Kidney glomerular epithelial cell (primary cell): ENCODE measurements at places on chromosomes 16 and 17.

GRCh38 chr16:35599429-35600160, 2140.2 kb downstream of the TP53TG3F start:
- DNase-seq: no peak

- DNase-seq: no peak
Observed at GRCh38 chr16:86012221-86012620, 113.3 kb downstream of the IRF8 start.

DNA sequence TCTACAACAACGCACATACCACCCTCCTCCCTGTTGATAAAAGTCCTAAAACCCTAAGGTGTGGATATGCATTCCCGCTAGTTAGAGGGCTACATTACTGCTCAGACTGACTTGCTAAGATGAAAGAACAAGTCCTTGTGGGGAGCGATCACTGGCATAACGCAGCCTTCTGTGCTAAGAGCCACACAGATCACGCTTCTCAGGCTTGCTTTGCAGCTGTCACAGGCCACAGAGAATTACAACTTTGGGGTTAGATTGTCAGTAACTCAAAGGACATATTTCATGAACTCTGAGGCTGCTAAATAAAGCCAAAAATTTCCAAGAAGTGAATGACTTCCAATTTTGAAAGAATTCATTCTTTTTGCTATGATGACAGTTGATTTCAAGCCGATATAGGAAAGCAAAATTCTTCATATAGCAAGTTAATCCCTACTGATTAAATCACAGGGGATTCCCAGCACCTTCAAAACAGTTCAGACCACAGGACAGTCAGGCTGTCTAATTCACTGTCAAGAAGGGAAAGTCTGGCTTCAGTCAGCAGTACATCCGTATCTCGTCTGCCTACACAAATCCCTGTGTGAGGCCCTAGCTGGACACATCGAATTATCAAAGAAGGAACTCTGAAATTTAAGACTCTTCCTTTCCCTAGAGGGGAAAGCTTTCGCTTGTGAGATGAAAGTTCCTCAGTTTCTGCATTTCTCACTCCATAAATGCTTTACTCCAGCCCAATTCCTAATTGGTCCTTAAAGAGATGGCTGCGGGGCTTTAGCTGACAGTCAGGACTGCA, 107.1 kb downstream of the VPS53 start:
- DNase-seq: no peak

DNA sequence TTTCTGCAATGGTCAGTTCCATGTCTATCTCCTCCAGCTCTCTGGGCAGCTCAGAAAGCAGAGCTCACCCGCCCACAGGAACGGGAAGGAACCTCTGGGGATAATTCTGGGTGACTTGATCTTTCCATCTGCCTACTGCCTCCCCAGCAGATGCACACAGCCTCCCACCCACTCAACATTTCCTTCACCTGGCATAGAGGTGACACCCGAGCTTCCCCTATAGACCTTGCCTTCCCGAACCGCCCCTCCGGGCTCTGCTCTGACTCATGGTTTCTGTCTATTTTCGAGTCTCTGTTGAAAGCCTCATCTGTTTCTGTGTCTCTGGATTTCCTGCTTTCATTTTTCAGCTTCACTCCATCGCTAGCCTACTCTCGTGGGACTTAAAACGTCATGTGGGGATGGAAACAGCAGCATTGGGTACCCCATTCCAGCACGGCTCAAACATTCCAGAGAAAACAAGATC, 11.4 kb downstream of the GGA3 start:
- DNase-seq: peak; percentile 51

GRCh38 chr16:58001781-58002415, 691 bp downstream of the USB1 start:
- DNase-seq: no peak

GRCh38 chr17:50176559-50177357, 11.0 kb downstream of the SGCA start:
- no peak for DNase-seq

DNA sequence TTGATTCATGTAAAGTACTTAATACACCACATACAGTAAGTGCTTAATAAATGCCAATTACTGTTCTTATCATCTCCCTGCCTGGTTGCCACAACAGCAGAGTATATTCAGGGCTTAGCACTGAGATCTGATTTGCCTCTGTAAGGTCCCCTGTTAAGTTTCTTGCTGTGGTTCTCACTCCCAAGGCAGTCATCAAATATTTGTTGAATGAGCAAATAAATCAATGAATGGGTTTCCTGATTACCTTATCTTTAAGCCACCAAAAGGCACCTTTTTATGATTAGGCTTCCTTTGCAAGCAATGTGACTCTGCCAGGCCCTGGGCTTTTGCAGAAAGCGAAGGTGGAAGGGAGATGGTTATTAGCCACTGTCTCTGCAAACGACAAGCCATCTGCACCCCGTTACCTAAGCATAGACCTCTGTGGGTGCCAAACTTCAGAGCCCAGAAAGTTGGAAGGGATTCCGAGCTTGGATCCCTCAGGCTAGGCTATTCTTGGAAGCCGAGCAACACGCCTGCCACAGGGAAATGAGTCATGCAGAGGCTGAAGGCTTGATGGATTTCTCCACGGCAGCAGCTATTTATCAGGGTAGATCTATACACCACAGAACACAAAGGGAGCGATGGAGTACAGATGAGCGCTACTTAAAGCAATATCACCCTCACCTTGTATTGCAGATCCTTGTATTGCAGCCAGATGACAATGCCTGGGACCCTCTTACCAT, 102.0 kb downstream of the GRIN2A start:
- DNase-seq: peak; percentile 70

- peak; percentile 76 for DNase-seq
Observed at GRCh38 chr16:89972244-89973234, 24.0 kb downstream of the DEF8 start.
